ENCODE measurements at places on chromosomes 2 and 18.

GRCh38 chr2:156812496-156812895, 376.3 kb downstream of the GPD2 start:
- DNase-seq = no peak

DNA sequence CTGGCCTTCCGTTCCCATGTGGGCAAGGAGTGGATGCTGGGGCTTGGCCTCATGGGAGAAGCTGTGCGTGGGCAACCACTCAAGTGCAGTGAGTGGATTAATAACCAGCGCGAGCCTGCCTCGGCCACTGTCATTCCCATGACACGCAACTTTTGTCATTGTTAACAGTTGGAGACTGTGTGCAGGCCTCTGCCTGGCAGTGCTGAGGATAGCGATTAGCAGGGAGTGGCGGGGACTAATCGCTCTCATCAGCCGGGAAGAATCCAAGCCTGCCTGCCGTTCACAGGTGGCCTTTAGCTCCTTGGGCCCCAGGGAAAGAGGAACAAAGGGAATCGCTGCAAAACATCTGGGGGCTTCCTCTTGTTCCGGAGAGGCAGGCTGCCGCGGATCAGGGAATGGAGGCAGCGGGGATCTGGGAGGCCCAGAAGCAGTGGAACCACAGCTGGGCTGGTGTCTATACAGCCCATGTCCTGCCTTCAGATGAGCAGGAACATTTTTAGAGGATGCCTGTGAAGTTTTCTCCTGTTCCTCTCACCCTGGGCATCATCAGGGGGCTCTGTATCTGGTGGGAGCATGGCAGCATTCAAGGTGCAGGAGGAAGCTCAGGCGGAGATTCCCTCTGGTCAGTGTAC, 53.8 kb downstream of the CTIF start:
- no peak for DNase-seq

- no peak for DNase-seq
Observed at GRCh38 chr18:46601141-46601805, 55.7 kb downstream of the LOXHD1 start.

GRCh38 chr2:28689771-28690170, 61.9 kb upstream of the PPP1CB start:
- DNase-seq = no peak

DNA sequence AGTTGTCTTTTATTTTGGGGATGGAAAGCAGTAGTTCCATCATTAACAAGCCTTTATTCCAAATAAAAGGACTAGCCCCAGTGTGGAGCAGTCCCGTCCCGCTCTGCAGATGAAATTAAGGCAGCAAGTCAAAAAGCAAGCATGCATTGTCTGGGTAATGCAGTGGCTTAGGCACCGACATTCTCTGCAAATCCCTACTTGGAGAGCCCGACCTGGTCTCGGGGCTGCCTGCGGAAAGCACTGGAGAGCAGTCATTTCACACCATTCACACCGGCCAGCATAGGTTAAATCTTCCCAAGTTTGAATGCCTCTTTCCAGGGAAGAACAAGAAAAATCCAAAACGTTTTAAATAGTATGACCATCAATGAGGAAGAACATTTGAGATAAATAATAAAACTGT, 24.4 kb upstream of the RAB12 start:
- DNase-seq = no peak

DNA sequence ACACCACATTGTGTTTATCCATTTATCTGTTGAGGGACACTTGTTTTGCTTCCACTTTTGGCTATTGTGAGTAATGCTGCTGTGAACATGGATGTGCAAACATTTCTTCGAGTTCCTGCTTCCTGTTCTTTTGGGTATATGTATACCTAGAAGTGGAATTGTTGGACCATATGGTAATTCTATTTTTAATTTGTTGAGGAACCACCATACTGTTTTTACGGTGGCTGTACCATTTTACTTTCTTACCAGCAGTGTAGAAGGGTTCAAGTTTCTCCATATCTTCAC, 23.1 kb downstream of the ANXA4 start:
- no peak for DNase-seq

Measured in activated naive CD4-positive, alpha-beta T cell treated with anti-CD3 and anti-CD28 coated beads, Interleukin-2, amount 50 U/mL, for 72 hours (primary cell).